ENCODE measurements at places on chromosomes 3 and 15.

- no peak for DNase-seq
Measured at GRCh38 chr15:35181538-35181937, 96.4 kb upstream of the NANOGP8 start.

DNA sequence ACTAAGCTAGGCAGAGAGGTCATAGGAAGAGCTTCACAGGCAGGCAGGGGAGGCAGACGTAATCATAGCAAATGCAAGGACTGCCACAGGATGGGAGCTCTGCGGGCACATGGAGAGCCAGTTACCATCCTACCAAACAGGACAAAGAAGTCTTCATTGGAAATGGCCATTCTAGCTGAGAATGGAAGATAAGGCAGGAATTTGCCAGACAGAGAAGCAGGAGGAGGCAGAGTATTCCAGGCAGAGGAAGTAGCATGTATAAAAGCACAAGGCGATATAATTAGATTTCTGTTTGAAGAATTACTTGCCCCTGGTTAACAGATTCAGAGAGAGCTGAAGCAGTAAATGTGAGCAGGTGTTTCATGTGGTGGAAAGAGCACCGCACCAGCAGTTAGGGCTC lies 3.5 kb upstream of the SEMA5B start:
- no peak for DNase-seq

DNA sequence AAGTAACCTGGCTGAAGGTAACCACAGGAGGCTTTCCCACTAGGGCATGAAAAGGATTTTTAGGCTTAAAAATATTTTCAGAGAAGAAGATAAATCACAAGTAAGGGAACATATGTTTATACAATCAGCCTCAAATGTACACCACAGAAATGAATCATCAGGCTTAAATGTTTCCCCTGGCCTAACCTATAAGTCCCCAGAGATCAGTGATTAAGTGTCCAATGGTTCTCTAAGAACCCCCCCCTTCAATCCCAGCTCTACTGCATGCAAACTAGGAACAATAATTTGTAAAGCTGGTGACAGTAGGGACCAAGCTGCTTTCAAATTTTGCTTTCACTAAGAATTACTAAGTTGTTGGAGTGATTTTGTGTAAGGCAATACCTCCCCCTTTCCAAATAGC lies 431.6 kb upstream of the LMCD1 start:
- DNase-seq = no peak

DNA sequence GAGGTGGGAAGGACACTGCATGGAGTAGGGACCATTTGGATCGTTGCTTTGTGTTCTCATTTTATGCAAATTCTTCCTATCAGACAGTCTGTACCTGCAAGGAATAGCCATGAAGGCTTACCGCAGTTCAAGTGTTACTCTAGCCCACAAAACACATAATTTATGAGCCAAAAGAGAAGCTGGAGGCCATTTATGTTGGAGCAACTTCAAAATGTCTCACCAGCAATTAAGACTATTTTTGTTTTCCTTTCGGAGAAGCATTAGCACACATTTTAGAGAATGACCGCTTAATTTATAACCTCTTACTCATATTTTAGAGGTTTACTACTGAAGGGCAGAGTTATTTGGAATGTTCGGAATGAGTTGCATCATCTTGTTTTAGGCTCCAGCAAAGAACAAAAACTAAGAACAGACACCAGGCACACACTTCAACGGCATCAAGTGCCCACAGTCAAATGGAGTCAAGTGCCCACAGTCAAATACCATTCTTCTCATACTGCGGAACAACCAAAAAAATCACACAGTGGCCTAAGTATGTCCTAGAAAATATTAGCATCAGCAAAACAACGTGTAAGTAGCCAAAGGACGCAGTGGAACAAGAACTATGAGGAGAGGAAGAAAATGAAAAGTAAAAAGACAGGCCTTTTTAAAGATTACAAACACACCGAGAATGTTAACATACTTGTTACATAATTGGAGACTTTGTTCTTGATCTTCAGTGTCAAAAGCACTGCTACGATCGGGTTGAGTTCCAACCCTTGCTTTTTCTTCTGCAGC lies 17.5 kb upstream of the GOLGA8J start:
- no peak for DNase-seq

DNA sequence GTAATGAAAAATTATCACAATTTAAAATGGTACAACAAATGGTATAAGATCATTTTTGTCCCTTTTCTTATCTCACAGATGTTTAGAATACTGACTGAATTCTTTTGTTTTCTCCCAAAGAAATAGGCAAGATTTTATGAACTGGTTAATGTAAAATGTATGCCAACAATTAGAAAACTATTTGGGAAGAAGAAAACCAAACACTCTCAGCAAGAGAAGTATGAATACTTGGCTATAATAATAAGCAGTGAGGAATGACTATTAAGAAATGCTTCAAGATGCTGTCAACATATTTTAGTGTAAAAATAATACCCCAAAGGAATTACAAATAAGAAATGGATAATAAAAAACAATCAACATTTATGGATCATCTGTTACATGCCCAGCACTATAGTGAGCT lies 18.5 kb downstream of the SHQ1 start:
- no peak for DNase-seq

- DNase-seq = no peak
Measured at GRCh38 chr3:129317848-129318247, 39.2 kb downstream of the HMCES start.

- DNase-seq = no peak
Measured at GRCh38 chr3:71563827-71564226, 19.7 kb downstream of the FOXP1 start.

- no peak for DNase-seq
Measured at GRCh38 chr15:85394554-85395333, 14.3 kb downstream of the AKAP13 start.

DNA sequence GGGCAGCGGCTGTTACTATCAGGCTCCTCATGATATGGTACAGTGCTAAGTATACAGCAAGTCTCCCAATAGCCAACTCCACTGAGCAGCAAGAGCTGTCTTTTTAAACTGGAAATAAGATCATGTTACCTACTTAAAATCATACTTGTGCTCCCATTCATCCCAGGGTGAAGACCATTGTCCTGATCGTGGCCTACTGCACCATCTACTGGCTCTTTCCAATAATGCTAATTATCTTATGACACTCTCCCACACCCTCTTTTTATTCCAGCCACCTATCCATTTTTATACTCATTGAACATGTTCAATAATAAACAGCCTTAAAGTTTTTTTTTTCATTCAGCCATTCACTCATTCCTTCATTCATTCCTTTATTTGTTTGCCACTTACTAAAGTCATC lies 117.7 kb downstream of the GBE1 start:
- DNase-seq = no peak

GRCh38 chr3:133135306-133135705 lies 97.1 kb downstream of the TMEM108 start:
- no peak for DNase-seq

- no peak for DNase-seq
Measured at GRCh38 chr3:192819001-192819569, 91.7 kb upstream of the FGF12 start.

DNA sequence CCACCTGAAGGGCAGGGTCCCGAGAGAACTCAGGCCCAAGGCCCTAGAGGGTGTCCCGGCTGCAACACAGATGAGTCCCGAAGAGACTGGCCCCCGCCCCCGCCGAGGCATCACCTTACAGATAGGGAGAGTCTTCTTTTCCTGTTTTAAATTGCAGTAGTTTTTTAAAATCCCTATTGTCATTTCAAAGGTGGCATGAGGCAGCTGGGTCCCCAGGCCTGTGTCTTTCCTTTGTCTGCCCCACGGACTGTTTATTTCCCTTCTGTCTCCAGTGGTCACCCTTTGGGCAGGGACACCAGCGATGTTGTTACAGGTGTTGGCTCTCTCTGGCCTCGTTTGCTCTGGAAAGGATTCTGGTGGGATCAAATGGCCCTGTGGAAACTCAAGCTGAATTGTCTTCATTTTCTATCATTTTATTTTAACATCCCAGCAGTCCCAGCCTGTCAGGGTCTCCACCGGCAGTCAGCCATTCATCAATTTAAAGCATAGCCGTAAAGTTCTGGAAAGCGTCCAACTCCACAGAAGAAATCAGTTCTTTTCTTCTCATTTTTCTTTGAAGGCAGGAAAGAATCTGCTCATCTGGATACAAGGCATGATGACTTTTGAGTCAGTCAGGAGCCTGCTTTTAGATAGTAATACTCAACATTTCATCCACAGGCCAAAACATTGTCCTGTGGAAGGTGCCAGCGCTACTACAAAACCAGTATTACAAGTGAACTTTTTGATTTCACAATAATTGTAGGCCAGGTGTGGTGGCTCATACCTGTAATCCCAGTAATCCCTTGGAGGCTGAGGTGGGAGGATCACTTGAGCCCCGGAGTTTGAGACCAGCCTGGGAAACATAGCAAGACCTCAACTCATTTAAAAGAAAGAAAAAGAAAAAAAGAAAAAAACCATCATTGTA lies 96.2 kb downstream of the HES1 start:
- DNase-seq = no peak

- no peak for DNase-seq
Measured at GRCh38 chr15:57223887-57224286, 152.4 kb upstream of the CGNL1 start.

DNA sequence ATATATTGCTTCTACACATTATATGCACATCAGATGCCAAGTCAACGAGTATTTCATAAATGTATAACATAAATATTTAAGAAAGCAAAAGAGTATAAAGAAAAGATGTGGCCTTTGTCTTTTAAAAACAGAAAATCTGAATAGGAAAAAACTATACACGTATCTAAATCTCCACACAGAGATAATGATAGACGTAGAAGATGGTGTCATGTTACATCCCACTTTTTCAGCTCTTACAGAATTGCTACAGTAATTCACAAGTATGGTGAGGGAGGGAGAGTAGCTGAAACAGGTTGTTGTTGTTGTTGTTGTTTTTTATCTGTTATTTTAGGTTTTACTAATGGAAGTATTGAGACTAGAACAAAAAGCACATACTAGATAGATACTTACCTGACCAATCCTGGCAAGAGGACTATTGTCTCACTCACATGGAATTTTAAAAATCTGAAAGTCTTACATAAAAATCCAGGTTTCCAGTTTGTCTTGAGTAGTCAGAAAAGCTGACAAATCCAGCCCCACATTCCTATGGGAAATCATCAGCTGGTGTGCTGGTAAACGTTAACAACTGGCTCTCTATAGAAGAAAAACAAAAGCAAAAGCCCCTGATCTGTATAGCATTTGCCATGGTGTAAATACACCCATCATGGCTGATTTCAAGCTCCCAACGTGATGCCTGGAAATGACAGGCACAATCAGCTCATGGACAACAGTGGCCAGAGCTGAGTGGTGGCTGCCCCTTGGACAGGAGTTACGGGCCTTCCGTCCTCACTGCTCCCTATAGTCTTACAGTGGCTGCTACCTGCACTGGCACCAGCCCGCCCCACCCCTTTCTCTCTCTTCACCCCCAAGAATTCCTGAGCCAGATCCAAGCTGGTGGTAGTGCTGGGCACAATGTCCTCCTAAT lies 47.4 kb upstream of the VGLL4 start:
- no peak for DNase-seq

GRCh38 chr3:134879990-134880389 lies 84.9 kb downstream of the EPHB1 start:
- DNase-seq = no peak

GRCh38 chr3:48427630-48427962 lies 2.3 kb downstream of the PLXNB1 start:
- no peak for DNase-seq

DNA sequence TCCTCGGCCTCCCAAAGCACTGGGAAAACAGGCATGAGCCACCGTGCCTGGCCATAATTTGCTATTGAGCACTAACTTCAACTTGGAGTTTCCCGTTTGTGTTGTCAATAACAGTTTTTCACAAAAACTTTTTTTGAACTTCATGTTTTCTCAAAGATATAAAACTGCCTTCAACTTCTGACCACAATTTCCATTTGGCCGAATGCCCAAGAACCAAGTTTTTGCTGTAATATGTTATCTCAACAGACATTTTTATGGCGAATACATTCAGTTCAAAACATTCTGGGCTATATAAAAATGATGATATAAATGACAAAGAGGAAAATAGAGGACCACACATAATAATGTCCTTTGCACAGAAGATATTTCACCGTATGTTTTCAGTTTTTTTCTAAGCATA lies 56.4 kb downstream of the NEDD4 start:
- no peak for DNase-seq

GRCh38 chr3:43347774-43348173 lies 61.4 kb downstream of the SNRK start:
- DNase-seq = no peak

GRCh38 chr3:97719156-97719821 lies 45.3 kb upstream of the ARL6 start:
- DNase-seq = peak; percentile 4

DNA sequence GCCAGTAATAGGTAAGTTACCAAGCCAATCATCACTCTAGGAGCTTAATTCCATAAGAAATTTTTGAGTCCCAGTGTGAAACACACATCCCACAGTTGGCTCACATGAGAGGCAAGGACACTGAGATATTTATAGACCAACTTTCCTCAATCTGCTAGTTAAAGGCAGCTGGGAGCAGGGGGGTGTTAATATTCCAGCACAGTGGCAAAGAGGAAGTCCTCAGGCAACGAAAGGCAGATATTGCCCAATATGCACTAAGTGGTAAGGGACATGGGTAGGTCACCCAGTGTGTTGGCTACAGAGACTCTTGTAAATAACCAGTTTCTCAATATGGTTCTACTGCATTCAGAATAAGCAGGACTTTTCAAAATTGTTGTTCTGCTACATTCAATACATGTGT lies 61.0 kb downstream of the TOP2B start:
- no peak for DNase-seq

- no peak for DNase-seq
Measured at GRCh38 chr3:121786485-121786884, 36.9 kb upstream of the GOLGB1 start.

DNA sequence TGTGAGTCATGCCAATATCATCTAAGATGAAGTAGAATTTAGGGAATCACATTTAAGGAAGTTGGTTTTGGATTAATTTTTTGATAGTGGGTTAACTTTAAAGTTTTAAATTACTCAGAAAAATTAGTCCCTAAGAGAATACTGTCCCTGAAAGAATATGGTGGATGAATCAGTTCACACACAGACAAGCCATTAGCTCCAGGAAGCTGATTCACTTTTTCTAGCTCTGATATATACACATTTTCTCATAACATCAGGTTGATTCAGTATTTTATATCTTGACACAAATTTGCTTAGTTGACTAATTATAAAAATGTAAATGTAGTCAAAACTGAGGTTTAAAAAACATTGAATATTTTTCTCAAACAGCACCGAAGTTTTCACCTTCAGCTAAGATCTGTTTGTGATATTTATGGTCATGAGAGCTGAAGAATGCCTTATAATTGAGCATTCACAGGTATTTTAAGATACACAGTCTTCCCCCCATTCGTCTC lies 55.1 kb downstream of the MYH15 start:
- no peak for DNase-seq
